H7 (cell line): ENCODE measurements at places on chromosomes 11 and 22. TPM values are rescaled to one million over a fixed set of nuclear protein-coding genes. Genes with fewer than 3 reads are reported as not detected.

DTX4 gene
- 4.9 and 7.6 TPM in 2 replicates for total RNA-seq

ADM2 gene
- 3.0 and 3.2 TPM in 2 replicates for total RNA-seq

DPP3 gene
- total RNA-seq: 146 and 156 TPM in 2 replicates

SLC25A18 gene
- 0.66 and 0.81 TPM in 2 replicates for total RNA-seq

RAB38 gene
- 17.0 and 20.4 TPM in 2 replicates for total RNA-seq

FOLH1 gene
- total RNA-seq: not detected in 2 replicates

FGF3 gene
- 0.15 TPM in 1 of 2 replicates, not detected in the other for total RNA-seq

TPP1 gene
- 13.9 and 17.1 TPM in 2 replicates for total RNA-seq

GAL3ST1 gene
- 8.4 and 11.9 TPM in 2 replicates for total RNA-seq

APOL3 gene
- 0.28 TPM in 1 of 2 replicates, not detected in the other for total RNA-seq

MS4A1 gene
- not detected in 2 replicates for total RNA-seq

ALDH3B1 gene
- 0.35 and 0.37 TPM in 2 replicates for total RNA-seq

JAML gene
- not detected in 2 replicates for total RNA-seq

NRGN gene
- 0.80 and 0.85 TPM in 2 replicates for total RNA-seq

CASTOR1 gene
- 10.2 and 15.4 TPM in 2 replicates for total RNA-seq

SLC22A12 gene
- total RNA-seq: not detected in 2 replicates

RCOR2 gene
- total RNA-seq: 63.5 and 66.8 TPM in 2 replicates

MMP13 gene
- total RNA-seq: not detected in 2 replicates

MYH9 gene
- total RNA-seq: 117 and 149 TPM in 2 replicates

SLC17A6 gene
- not detected in 2 replicates for total RNA-seq

OSBP2 gene
- total RNA-seq: 3.4 and 4.7 TPM in 2 replicates

SYT7 gene
- total RNA-seq: 3.6 and 4.8 TPM in 2 replicates

OR5P2 gene
- total RNA-seq: not detected in 2 replicates

ANO3 gene
- not detected in 2 replicates for total RNA-seq

NRIP3 gene
- total RNA-seq: 1.9 and 5.0 TPM in 2 replicates

SORL1 gene
- 13.3 and 20.3 TPM in 2 replicates for total RNA-seq

GCAT gene
- total RNA-seq: 35.1 and 45.0 TPM in 2 replicates

CFAP68 gene
- total RNA-seq: 8.7 and 10.7 TPM in 2 replicates

MRGPRE gene
- not detected in 2 replicates for total RNA-seq

DLG2 gene
- 1.8 and 3.3 TPM in 2 replicates for total RNA-seq

ANGPTL5 gene
- total RNA-seq: not detected in 2 replicates

ESAM gene
- total RNA-seq: 0.38 and 0.85 TPM in 2 replicates

ACCS gene
- 13.9 and 17.3 TPM in 2 replicates for total RNA-seq

SPDYC gene
- 2.0 and 2.3 TPM in 2 replicates for total RNA-seq

FOSL1 gene
- 0.48 and 1.0 TPM in 2 replicates for total RNA-seq

SSH3 gene
- total RNA-seq: 23.6 and 30.2 TPM in 2 replicates

CLP1 gene
- 26.4 and 33.4 TPM in 2 replicates for total RNA-seq

SIAE gene
- 1.6 and 2.6 TPM in 2 replicates for total RNA-seq

MGAT3 gene
- total RNA-seq: 5.0 and 6.5 TPM in 2 replicates

CLTCL1 gene
- 10.3 and 11.0 TPM in 2 replicates for total RNA-seq

TRPM5 gene
- total RNA-seq: not detected in 2 replicates

SERPING1 gene
- 30.3 and 34.6 TPM in 2 replicates for total RNA-seq

GGTLC3 gene
- total RNA-seq: not detected in 2 replicates

OR52N4 gene
- not detected in 2 replicates for total RNA-seq

RBMXL2 gene
- not detected in 2 replicates for total RNA-seq

MRGPRF gene
- 6.5 and 7.6 TPM in 2 replicates for total RNA-seq

CASP1 gene
- not detected in 2 replicates for total RNA-seq

BDNF gene
- 2.2 and 2.9 TPM in 2 replicates for total RNA-seq

KCNK4 gene
- not detected in 2 replicates for total RNA-seq

MICALL1 gene
- 28.2 and 29.8 TPM in 2 replicates for total RNA-seq

OR2AG1 gene
- total RNA-seq: not detected in 2 replicates

GAB4 gene
- total RNA-seq: 0.18 and 0.21 TPM in 2 replicates

RAG2 gene
- total RNA-seq: not detected in 2 replicates

OR52E1 gene
- not detected in 2 replicates for total RNA-seq

FOXRED2 gene
- total RNA-seq: 12.5 and 18.3 TPM in 2 replicates
